ENCODE measurements at places on chromosomes 4 and X.

DNA sequence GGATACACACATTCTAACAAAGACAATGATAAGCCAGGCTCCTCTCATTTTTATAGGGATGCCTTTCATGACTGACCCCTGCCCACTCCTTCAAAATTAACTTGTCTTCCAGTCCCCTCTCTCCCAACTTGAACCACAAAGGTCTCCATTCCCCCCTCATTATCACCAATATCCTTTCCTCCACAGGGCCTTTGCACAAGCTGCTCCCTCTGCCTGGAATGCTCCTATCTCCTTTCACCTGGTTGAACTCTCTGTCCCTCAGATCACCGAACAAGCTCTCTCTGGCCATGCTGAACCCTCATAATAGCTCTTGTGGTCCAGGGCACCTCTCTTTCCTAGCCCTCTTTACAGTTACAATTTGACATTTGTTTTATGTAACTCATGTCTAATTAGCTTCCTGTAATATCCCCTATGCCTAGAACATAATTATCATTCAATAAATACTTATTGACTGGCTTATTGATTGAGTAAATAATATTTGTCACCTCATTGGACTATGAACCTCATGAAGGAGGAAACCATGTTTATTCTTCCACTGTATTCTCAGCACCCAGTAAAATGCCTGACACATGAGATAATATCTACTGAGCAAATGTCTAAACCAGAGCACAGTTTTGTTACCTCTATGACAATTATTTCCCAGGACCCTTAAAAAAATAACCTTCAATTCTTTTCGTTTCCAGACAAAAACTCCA is 266.3 kb upstream of the RASGEF1B start:
- DNase-seq: no peak

GRCh38 chrX:110021258-110022022 is 18.5 kb downstream of the TMEM164 start:
- DNase-seq: no peak

- DNase-seq: no peak
Measured at GRCh38 chr4:84799318-84799717, 167.2 kb downstream of the WDFY3 start.

DNA sequence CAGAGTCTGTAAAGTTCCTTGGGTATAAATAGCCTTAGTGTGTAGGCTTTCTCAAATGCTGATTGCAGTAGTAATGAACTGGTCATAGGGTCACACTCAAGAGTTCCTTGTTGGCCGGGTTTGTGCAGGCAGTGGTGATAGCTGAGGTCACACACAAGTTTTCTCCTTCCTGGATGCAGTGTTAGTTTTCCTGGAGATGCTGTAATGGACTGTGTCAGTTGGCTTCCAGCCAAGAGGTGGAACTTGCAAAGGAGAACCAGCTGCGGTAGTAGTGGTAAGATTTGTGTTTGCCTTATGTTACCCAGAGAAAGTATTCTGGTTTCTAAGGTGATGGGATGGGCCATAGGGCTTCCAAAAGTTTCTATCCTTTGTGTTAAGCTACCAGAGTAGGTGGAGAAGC is 409.8 kb upstream of the FRG1 start:
- no peak for DNase-seq

GRCh38 chr4:26208237-26208994 is 112.4 kb upstream of the RBPJ start:
- no peak for DNase-seq

GRCh38 chr4:74423104-74423503 is 21.8 kb upstream of the AREG start:
- no peak for DNase-seq

DNA sequence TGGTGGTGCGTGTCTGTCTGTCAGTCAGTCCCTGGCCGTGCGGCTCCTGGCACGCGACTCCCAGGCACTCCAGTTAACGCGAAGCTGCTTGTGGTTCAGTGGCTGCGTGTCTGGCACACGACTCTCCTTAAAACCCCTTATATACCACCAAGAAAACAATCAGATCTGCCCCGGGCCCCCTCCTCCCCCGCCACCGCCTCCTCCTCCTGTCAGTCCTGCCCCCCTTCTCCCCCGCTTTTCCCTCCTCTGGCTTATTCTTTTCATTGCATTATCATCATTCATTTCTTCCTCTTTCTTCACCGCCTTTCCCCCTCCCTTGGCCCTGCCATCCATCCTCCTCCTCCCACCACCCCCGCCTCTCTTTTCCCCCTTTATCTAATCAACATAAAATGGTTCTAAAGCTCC is at the start of gene NEUROG2:
Gene NEUROG2, minus strand, starts transcription at position 115 of the 405 bp plus-strand sequence. CDS start 705 bp downstream, outside the sequence.
- peak; percentile 48 for DNase-seq

GRCh38 chr4:118173956-118174725 is 139.9 kb downstream of the NDST3 start:
- peak; percentile 27 for DNase-seq

GRCh38 chr4:76257824-76258223 is 6.3 kb downstream of the FAM47E start:
- DNase-seq: no peak

DNA sequence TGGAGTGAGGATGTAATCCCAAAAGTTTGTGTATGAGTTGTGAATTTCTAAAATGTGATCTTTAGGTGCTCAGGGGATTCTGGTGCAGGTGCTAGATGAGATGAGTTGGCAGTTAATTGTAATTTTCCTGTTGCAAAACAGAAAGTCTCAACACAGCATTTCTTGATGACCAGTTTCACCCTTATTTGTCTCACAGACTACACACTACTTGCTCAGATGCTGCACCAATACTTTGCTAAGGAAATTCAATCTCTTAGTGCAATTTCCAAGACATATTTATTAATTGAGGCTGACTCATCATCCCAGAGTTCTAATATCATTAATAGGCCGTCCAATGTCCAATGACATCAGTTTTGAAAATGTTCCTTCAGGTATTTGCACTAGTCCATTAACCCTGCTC is 159.2 kb upstream of the SFRP2 start:
- no peak for DNase-seq

GRCh38 chrX:26783512-26784225 is 567.7 kb downstream of the MAGEB5 start:
- DNase-seq: no peak

DNA sequence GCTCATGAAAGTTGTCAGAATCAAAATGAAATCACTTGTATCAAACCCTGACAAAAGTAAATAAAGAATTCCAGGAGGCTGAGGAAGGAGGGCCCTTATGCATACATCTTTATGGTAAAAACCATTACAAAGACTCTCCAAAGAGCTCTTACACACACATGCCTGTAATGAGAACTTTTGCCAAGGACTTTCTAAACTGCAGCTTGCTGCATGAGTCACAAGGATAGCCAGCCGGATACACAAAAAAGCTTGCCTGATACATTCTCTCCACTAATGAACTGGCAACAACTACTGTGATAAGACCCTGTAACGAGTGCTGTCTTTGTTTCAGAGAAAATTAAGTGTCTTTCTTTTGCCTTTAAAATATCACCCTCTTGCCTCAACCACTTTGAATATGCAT is 618.1 kb downstream of the PPP4R3C start:
- DNase-seq: no peak

DNA sequence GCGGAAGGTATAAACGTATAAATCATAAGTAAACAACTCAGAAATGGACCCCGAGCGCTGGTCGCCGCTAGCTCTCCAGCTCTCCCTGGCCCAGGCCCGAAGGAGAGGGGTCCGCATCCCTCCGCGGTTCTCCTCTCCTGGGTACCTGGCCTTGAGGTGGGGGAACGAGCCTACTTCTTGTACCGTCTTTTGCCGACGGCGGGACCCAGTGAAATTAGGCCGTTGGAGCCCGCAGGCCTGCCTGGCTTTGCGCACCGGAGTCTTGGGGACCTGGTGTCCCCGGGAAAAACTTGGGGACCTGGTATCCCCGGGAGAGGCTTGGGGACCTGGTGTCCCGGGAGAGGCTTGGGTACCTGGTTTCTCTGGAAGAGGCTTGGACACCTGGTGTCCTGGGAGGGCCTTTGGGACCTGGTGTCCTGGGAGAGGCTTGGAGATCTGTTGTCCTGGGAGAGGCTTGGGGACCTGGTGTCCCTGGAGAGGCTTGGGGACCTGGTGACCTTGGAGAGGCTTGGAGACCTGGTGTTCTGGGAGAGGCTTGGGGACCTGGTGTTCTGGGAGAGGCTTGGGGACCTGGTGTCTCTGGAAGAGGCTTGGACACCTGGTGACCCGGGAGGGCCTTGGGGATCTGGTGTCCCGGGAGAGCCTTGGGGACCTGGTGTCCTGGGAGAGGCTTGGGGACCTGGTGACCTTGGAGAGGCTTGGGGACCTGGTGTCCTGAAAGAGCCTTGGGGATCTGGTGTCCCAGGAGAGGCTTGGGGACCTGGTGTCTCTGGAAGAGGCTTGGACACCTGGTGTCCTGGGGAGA is 12.0 kb downstream of the SHOX start:
- no peak for DNase-seq

DNA sequence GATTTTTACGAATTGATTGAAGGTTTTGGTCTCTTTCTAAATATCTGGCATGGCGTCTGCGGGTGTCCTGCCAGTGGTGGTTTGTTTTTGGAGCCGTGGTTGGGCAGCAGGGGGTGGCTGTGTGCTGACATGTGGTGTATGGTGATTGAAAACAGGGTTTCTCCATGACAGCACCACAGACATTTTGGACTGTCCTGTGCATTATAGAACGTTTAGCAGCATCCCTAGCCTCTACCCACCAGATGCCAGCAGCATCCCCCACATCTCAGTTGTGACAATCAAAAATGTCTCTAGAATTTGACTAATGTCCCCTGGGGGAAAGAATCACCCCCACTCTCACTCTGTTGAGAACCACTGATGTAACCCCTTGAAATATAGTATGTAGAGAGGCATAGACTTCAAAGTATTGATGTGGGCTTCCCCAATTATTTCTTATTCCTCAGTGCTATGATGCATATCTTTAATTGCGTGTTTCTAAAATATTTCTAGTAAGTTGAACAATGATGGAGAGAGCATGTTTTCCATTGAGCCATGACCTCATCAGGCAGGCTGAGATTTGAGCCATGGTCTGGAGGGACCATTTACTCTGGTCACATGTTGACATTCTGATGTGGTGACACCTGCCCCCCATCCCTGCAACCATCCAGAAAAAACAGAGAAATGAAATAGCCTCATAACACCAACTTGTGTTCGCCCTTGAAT is 77.4 kb upstream of the MID1 start:
- no peak for DNase-seq

Data from hepatic stellate cell (primary cell).